A549 treated with CpdA at 1 μM for 4 hours (cell line): ENCODE measurements at places on chromosomes 16 and 17. TPM values are rescaled to one million over a fixed set of nuclear protein-coding genes. Genes with fewer than 3 reads are reported as not detected.

The CD7 gene
- total RNA-seq, result 0.09 to 0.33 TPM (median 0.20 TPM) in 3 of 5 replicates, not detected in the others

The GAST gene
- total RNA-seq, result 0.14 TPM in 1 of 5 replicates, not detected in the others

The NXN gene
- 21.9 to 27.7 TPM (median 26.6 TPM) in 5 replicates for total RNA-seq

The CCL7 gene
- total RNA-seq, result 0.19 to 0.82 TPM (median 0.61 TPM) in 5 replicates

The PARD6A gene
- 1.4 to 2.3 TPM (median 1.7 TPM) in 5 replicates for total RNA-seq
